ENCODE measurements at places on chromosomes 2 and 18.

GRCh38 chr2:216922175-216922780 lies 62.4 kb upstream of the TNP1 start:
- no peak for DNase-seq

GRCh38 chr2:77007686-77008085 lies 514.5 kb downstream of the LRRTM4 start:
- peak; percentile 84 for DNase-seq

GRCh38 chr18:45402485-45403056 lies 212.7 kb upstream of the SLC14A2 start:
- DNase-seq: no peak

DNA sequence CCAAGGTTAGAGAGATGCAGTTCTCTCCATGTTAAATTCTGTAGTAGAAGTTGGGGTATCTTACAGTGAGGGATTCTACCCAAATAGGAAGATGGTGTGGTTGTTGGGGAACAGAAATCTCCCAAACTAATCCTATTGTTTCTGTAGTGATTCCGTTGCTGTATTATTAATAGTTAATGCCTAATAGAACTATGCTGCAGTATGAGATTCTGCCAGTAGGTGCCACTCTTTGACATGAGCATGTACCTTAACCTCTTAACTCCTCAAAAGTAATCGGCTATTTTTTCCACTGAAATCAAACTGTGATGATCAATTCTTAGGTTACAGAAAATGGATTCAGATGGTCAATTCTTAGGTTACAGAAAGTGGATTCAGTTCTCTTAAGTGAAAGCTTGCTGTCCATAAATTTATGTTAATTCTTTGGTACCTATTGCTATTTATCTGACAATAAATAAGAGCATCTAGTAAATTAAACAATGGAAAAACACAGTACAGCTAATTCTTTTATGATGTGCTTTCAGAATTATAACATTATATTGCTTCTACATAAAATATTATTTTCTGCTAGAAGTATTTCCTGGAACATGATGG lies 97.9 kb upstream of the DLX2 start:
- no peak for DNase-seq

- no peak for DNase-seq
Measured at GRCh38 chr2:169732583-169733358, 861 bp upstream of the KLHL23 start.

DNA sequence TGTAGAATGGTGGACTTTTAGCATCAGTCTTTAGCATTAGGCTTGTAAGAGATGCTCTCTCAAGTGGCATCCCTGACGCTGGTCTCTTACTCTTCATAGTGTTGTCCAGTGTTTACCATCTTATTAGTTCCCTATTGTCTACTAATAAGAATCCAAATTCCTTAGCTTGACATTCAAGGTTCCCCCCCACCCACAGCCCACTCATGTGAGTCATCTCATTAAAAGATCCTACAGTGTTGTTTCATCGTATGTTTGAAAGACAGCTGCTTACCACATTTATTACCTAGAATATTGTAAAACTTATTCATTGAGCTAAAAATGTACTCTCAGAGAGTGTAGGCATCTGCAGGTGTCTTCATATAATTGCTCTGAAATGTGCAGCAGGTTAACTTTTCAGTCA lies 28.5 kb downstream of the EIF5B start:
- DNase-seq: no peak

DNA sequence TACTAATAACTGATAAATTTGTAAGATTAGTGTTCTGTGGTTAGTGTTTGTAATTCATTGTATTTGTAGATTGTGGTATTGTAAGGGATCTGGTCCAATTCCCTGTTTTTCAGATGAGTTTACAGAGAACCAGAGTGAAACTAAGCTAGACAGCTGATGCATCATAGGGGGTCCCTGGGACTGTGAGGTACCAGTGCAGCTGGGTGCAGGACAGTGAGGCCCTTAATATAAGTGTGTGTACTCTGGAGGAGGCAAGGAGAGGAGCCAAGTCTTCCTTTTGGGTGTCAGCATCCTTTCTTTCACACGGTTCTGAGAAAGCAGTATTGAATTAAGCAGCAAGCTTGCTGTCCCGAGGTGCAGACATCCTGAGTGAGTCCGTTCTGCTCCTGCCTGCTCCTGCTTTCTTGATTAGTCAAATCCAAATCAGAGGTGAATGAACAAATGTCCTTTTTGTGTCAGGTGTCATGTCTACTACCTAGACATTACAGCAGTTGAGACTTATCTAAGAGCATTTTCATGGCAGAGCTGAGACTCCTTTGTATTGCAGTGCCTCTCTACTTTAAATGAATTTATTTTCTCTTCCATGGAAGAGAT lies 194.9 kb downstream of the MCFD2 start:
- no peak for DNase-seq

- no peak for DNase-seq
Measured at GRCh38 chr2:11796190-11797171, 50.0 kb downstream of the LPIN1 start.

DNA sequence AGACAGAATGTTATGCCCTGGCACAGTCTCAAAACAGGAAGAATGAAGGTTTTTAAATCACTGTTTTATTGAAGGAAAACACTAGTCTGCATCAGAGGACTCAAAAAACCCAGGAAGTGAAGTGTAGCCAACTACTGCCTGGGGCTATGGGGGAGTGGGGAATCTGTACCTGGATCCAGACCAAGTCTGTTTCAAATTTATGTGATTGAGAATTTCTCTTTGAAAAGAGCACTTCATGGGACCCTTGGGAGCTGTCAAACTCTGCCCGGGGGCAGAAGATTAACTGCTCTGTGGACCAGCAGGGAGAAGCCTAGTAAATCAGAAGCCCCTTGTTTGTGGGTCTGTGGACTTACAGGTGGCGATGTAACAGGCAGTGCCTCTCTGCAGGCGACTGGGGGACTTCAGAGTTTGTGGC lies 45.3 kb upstream of the TANC1 start:
- DNase-seq: peak; percentile 44

GRCh38 chr2:95530734-95531133 lies 46.2 kb upstream of the TRIM43B start:
- DNase-seq: no peak

GRCh38 chr2:144950899-144951560 lies 431.1 kb upstream of the ZEB2 start:
- no peak for DNase-seq

- no peak for DNase-seq
Measured at GRCh38 chr2:207472343-207473048, 57.3 kb upstream of the CREB1 start.

DNA sequence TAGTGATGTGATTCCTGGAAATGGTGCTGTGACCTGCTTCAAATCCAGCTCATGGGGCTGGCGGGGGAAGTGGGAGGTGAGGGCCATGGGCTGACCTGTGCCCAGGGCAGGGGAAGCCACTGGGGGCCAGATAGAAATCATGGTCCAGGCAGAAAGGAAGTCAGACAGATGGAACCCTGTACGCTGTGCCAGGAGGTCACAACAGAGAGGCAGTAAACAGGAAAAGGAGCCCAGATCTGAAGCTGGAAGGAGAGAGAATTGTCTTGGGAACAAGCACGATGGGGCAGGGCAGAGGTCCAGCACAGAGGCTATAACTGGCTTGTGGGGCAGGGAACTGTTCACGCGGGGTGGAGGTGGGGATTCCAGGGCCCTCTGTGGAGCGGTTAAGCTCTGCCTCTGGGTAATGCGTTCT lies 76.0 kb downstream of the RNF144A start:
- DNase-seq: no peak

DNA sequence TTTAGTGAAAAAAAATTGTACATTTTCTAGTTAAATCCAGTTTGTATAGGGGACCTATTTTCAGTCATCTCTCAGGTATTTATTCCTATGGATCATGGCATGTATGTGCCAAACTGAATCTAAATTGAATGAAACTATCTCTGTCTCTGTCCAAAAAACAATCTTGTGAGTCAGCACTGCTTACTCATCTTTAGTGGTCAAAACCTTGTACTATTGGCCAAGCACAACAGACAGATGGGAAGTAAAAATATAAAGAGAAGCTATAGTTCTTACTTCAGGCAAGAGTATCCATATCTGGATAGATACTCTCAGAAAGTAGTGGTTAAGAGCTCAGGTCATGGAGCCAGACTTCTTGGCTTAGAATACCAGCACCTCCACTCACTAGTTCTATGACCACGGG lies 76.0 kb upstream of the KLHL14 start:
- DNase-seq: no peak

DNA sequence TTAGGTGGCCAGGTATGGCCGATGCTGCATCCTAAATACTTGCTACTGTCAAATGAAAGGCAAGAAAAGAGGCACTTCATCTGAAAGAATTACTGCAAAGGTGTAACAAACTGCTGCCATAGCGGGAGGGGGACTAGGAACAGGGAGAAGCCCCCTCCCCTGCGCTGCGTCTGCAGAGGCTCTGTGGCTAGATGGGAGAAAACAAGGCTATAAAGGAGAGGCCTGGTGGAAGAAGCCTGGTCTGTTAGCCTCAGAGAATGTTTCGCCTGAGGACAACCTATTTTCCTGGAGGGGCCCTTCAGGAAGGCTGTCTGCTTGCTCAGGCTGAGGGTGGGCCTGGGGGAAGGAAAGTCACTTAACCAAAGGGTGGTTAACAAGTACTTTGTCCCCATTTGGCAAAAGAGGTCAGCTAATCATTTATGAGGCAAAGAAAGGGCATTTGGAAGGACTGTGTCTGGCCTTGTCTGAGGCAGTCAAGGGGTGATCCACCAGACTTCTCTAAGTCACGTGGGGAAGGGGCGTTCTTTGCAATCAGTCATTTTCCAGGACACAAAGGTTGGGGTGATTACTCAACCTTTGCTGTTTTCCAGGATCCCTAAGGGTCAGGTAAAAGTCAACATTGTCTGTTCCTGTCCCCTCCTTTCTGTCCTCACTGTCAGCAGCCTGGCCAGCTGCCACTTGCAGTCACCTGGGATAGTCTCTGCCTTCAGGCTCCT lies 103.0 kb upstream of the TMEM200C start:
- DNase-seq: no peak

DNA sequence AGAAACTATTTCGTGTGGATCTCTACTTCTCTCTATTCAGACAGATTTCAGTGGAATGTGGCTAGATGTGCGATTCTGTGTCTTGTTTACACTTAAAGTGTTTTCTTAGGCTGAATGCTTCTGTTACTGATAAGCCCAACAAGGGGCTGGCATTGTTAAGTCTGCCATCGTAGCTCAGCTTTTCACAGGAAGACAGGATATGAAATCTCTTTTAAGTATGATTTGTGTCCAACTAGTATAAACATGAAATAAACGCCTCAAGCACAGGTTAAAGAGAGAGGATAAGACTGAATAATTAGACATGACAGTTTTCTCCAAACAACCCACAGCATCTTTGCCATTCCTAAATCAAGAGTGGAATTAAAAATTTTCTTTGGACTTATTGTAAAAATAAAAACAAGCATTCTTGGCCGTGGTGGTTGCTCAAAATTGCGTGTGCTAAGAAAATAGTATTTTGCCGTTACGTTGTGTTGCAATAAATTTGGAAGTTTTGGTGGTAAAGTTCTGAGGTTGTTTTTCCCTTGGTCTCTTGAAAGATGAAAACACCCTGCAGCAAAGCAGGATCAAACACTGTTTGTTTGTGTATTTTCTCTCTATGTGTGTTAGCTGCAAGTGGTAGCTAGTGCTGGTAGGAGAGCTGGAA lies 1.0 kb downstream of the VIT start:
- no peak for DNase-seq

GRCh38 chr2:53527056-53527455 lies 240.5 kb upstream of the CHAC2 start:
- DNase-seq: no peak

DNA sequence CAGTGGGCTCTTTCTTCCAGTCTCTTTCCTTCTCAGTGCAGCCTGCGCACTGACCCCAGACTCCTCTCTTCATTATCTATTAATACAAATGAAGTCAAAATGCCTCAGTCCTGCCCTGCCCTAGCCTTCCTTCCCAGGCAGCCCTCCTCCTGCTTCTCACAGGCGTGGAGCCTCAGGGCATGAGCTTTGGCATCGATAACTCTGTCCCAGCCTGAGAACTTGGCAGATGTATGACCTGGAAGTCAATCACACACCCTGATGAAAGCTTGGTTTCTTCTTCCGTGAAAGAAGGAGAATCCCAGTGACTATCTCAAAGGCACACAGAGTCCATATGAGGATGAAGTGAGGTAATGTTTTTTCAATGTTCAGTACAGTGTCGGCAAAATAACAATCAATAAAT lies 600.7 kb upstream of the ID2 start:
- no peak for DNase-seq

- peak; percentile 1 for DNase-seq
Measured at GRCh38 chr2:5315041-5315440, 377.1 kb upstream of the SOX11 start.

GRCh38 chr2:231364061-231364460 lies 31.4 kb upstream of the B3GNT7 start:
- DNase-seq: no peak

DNA sequence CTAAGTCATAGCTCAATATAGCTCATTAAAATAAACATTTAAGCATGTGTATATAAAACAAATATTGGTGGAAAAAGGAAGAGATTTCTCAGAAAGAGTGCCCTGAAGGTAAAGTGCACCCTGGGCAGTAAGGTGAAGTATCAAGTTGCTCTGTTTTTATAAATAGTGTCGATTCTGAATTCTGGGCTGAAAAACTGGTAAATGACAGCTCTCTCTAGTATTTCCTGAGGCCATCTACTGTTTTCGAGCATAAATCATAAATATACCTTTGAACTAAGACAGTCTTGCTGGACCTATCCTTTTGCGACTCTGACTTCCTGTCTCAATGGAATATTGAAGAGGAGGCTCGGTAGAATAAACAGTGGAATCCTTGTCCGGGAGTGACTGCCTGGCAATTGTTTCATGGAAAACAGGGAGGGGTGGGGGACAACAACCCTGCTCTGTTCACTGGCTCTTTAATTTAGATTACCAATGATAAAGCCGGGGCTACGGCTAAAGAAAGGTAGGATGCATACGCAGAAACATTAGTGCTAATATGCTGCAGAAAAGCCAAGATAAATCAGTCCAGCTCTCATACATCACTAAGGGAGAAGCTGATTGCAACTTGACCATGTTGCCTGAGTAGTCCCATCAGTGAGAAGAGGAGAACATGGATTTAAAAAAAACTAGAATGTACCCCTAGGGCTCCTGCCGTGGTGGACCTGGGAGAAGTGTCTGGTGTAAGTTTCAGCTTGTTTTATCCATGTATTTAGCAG lies 124.1 kb downstream of the RAPGEF4 start:
- DNase-seq: peak; percentile 68

- DNase-seq: no peak
Measured at GRCh38 chr2:13056259-13056843, 339.6 kb downstream of the TRIB2 start.

- no peak for DNase-seq
Measured at GRCh38 chr2:52886556-52886955, 881.0 kb upstream of the CHAC2 start.

Measured in NCI-H2081 (cell line).